ENCODE measurements at places on chromosomes 6 and 20. TPM values are rescaled to one million over a fixed set of nuclear protein-coding genes. Genes with fewer than 3 reads are reported as not detected.

DNA sequence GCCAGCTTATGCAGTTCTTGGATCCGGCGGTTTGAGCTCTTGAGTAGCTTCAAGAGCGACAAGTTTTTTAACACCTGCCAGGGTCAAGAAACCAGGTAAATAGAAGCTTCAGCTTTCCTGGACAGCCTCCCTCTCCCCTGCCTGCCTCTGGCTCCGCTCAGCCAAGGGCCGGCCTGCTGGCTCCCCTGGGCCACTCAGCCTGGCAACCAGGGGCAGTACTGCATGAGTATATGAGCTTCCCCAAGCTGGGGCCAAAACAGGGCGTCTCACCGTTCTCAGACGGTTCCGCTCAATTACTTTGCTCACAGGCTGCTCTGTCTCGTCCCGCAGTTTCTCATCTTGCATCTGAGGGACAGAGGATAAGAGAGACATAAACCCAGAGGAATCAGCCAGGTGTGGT, 856 bp downstream of the TP53TG5 start:
- no peak for DNase-seq

- DNase-seq = no peak
These were observed 397.0 kb downstream of the NKAIN2 start for GRCh38 chr6:124200661-124201060.

DNA sequence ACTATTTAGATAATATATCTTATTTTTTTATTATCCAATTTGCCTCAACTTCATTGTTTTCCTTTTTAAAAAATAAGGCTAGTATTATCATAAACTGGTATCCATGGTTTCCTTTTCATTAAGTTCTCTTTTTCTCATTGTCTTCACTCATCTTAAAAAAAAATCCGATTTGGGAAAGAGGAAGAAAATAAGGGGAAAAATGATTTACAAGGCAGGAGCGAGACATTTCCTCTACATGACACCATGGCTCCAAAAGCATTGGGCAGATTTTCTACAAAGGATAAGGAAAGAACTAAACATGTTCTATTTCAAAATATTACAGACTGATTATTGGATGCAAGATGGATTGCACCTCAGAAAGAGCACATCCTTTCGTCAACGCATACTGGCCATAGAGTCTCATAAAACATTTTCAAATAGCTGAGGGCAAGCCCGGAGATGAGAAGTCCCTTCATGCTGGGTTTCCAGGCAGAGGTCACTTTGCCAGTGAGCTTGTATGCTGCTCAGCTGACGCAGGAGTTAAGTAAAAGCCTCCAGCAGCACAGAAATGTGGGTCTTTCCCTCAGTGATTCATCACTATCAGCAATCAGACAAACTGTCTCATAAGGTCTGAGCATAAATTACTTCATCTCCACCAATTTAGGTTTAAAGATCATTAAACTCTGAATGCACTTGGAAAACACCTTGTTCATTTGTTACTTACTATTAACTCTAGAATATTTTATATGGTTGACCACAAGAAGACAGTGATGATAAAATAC, 129.0 kb upstream of the TNFAIP3 start:
- no peak for DNase-seq

DNA sequence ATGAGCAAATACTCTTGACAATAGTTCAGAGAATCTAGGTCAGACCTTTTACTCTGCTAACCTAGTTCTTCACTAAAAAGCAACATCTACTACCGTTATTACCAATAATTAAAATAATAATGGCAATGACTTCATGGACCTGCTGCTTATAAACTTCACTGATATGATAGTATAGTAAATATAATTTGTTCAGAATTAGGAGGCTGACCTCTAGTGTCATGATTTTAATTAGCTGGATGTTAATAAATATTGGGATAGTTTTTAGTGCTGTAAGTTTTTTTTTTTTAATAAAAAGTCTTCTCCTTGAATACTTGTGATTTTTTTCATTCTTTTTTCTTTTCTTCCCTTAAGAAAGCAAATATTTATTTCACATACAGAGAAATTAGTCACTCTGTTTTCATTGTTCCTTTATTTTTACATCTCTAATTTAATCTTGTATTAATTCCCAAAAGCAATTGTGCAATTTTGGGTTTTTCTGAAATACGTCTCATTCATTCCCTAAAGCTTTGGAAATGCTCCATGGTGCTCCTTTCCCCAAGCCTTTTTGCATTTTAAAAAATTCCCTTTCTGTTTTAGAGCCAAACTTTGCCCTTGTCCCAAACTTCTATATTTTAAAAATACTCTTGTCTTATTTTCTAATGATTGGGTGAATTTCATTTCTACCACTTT, 46.6 kb upstream of the UST start:
- no peak for DNase-seq

GRCh38 chr6:161137839-161138542, 135.9 kb downstream of the AGPAT4 start:
- DNase-seq = no peak

GRCh38 chr6:10151144-10151915, 263.5 kb downstream of the TFAP2A start:
- no peak for DNase-seq

GRCh38 chr6:56448046-56448445, 194.6 kb downstream of the DST start:
- DNase-seq = no peak

GRCh38 chr20:3871550-3872265, 17.5 kb upstream of the PANK2 start:
- DNase-seq = no peak

GRCh38 chr6:4844108-4844507, 67.9 kb downstream of the CDYL start:
- no peak for DNase-seq

Gene C6orf52
- 2.7 TPM for total RNA-seq

DNA sequence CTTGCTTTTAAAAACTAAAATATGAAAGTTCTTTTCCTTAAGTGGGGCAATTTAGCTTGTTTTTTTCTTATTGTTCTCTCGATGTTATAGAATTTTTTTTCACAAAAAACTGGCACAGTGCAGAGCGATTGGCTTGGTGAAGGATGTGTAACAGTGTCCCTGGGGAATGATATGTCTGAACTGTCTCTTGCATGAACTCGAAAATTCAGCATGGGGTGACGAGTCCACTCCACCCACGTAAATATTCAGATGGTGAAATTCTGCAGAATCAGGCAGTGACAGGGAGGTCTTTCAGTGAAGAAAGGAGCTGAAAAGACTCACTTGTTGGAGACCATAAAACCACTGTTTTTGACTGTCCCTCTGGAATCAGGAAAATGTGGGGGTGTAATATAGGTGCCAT, 505.3 kb downstream of the MMUT start:
- no peak for DNase-seq

DNA sequence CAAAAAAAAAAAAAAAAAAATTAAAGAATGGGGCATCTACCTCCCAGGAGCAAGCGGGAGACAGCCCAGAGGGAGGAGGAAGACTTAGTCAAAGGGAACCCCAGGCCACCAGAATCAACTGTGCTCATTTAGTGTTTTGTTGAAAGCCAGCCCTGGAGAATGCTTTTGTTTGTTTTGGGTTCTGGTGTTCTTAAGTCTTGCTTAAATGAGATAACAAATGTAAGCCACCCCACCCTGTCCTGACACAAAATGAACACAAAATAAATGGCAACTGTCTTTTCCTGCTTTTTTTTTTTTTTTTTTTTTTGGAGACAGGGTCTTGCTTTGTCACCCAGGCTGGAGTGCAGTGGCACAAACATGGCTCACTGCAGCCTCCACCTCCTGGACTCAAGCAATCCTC, 165.0 kb upstream of the JARID2 start:
- DNase-seq = no peak

Gene HDGFL1
- not detected for total RNA-seq

Gene IP6K3
- not detected for total RNA-seq

- no peak for DNase-seq
These were observed 2.4 kb upstream of the TBCC start for GRCh38 chr6:42748203-42748898.

DNA sequence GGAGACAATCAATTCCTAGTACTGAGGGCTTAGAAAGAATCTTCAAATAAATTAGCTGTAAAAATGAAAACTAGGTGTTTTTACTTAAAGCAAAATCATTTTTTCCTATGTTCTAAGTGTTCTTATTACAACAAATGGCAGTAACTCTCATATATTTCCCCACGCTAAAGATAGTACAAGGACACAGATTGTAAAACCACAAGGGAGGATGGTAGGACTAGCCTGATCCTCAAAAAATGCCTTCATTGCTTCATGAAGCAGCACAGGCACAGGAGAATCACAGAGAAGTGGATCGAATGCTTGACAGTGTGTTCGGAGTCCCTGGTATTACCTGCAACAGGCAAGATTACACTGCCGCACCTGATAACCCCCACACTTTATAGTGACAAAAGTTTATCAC, 58.5 kb downstream of the SAMD3 start:
- no peak for DNase-seq

All from activated CD8-positive, alpha-beta memory T cell treated with anti-CD3 and anti-CD28 coated beads, Interleukin-2, amount 10 ng/mL, durations not matched to agents 7 days and 5 days (primary cell).